ENCODE measurements at places on chromosomes 2 and 18.

DNA sequence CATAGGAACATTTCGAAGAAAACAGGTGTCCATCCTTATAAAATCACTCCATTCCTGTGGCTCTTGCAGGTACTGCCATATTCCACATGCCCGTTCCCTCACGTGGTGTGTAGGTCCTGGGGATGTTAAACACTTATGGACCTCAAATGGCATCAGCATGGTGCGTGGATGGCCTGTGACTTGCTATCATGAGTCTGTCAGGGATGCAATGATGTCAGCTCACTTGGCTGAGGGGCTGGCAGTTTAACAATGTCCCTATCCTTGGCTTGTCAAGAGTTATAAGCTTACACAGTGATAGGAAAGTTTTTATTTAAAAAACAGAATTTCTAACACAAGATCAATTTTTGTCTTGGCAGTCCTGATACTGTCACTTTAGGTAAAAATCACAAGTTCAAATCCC is 28.8 kb downstream of the MAIP1 start:
- DNase-seq = no peak

DNA sequence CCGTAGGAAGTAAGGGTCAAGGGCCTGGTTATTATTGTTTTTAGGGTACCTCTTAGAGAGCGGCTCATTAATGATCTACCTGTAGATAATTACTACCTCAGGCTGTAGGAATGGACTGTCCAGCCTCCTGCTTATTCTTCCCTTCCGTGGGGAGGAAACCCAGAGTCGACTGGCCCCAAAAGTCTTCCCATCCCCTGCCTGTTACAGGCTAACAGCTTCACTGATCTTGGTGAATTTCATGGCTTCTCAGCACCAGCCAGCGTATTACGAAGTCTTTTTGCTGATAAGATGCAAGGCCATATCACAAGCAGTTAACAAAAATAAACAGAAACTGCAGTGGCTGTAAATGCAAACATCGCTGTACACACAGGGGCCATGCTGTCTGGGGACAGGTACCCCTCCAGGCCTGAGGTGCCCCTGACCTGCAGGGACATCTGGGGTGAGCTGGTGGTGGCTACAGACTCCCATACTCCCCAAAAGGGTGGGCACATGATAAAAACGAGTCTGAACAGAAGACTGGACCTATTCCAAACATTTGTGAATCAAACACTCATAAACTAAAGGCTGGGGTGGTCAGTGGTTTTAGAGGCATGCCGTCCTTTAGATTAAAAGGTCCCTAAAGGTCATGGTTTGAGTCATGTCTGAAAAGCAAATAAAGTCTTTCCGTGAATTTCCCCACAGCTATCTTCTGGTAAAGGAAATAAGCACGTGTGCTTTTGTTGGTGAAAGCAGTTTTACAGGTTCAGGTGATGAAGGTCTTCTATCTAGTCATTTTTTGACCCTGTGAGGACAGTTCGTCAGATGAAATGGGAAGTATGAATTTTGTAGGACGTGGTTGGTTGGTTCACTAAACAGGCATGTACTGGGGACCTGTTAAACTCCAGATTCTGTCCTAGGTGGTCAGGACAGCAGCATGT is 36.7 kb downstream of the TTC39C start:
- no peak for DNase-seq

GRCh38 chr2:133732982-133733900 is 165.0 kb upstream of the NCKAP5 start:
- DNase-seq = no peak

- DNase-seq = no peak
Observed at GRCh38 chr2:176574484-176575236, 305.4 kb downstream of the MTX2 start.

GRCh38 chr2:16661936-16662839 is 3.4 kb downstream of the CYRIA start:
- DNase-seq = no peak

GRCh38 chr2:105125920-105126319 is 88.1 kb downstream of the MRPS9 start:
- no peak for DNase-seq

- DNase-seq = no peak
Observed at GRCh38 chr2:231394211-231395141, 1.0 kb upstream of the B3GNT7 start.

DNA sequence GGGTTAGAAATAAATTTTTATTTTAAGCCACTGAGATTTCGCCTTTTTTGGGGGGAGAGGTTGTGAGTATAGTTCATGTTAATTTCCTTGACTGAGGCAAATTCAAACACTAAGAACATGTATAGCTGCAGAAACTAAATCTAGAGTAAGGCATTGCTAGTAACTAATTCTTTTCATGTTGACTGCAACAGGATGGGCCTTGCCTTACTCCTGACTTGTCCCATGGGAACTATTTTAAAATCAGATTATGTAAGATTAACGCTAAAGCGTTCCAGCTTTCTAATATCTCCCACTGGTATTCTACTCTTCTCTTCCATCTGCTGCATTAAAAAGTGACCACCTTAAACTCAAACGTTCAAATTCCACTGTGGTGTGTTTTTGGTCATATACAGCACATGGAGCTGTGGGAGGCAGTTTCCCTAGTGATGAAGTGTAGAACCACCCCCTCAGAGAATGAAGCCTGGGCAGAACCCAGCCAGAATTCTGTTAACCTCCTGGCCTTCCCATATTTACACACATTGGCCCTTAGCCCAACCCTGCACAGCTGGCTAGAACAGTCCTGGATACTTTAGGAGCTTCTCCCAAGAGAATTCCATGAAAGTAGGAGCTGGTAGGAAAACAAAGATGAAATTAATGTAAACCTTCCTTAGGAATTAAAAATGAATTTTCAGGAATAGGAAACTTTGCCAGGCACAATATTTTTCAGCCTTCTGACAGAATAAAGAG is 687.8 kb downstream of the SLC4A3 start:
- no peak for DNase-seq

DNA sequence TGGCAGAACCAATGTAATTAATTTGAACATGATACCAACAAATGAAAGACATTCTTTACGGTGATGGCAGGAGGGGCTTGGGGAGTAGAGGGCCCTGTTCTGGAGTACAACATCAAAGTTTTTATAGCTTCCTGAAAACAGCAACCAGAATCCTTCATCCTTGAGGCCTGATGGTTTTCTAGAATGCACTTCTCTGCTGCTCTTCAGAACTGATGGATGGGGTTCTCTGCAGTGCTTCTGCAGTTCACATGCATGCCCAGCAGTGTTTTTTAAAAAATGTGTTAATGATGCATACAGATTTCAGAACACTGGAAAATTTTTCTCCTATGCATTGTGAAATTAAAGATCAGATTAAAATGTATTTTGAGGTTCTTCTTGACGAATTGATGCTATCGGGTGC is 2.5 kb downstream of the LTBP1 start:
- no peak for DNase-seq

GRCh38 chr18:32910694-32911296 is 138.0 kb upstream of the KLHL14 start:
- no peak for DNase-seq

DNA sequence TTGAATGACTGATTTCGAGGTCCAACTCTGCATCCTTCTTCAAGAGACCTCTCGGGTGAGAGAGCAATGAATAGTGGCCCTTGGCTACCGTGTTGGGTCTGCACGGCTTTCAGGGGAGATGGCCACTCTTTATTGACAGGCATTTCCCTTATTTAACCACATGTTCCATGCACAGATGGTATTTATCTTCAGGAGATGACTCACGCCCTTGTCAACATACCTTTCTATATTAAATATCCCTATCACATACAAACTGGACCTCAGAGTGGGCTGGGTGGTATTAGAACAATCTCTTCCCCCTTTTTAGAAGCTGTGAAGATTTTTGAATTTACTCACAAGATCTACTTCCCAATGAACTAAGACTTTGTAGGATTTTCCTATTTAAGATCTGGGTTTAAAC is 109.6 kb upstream of the CDC42EP3 start:
- no peak for DNase-seq

GRCh38 chr2:134392442-134393074 is 138.7 kb downstream of the MGAT5 start:
- DNase-seq = no peak

GRCh38 chr2:233029321-233029720 is 3.2 kb upstream of the NEU2 start:
- no peak for DNase-seq

- no peak for DNase-seq
Observed at GRCh38 chr18:8635087-8635486, 25.9 kb downstream of the RAB12 start.

DNA sequence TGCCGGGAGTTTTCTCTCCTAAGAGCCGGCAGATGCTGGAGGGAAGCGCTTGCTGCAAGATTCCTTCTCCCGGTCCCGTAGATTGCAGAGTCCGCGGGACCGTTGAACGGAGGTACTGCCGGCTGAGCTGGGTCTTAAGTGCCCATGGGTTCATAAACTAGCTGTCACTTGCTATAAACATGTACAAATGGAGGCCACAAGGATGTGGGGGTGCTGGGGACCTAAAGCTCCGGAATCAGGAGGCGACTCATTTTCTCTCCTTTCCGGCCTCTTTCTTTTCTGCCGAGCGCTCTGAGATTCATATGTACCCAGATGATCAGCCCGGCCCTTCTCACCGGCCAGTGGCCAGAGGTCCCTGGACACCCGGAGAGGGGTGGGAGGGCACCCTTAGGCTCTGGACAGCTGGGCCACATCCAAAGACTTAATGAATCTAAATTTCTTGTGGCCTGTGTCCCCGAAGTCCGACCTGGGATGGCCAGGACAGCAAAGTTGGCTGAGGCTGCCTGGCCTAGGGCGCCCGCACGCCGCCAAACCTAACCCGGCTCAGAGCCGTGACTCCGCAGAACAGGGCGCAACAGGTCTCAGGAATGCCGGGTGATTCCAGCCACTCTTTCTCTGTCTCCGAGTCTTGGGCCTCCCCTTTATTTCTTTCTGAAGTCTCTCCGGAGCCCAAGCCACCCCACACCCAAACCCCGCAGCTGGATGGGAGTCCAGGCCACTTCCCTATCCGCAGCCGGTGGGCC is 2.4 kb upstream of the PAX3 start:
- DNase-seq = no peak

DNA sequence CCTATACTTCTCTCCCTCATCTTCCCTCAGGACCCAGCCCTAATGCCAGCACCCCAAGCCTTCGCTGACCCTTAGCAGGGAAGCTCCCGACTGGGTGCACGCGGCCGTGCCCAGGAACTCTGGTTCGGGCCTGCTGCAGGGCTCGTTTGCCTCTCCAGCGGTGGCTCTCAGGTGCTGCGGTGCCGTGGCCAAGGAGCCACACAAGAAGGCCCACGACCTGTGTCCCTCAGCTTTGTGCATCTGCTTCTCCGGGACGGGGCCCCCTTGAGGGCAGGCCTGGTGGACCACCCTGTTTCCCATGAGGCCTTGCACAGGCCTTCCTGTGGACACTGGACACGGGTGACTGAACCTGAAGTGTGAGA is 17.7 kb downstream of the BOK start:
- no peak for DNase-seq

GRCh38 chr2:120963997-120964705 is 228.5 kb downstream of the GLI2 start:
- DNase-seq = no peak

GRCh38 chr18:50281295-50281971 is at the start of gene MBD1:
TSS of gene MBD1 (minus strand) at chr18:50281523. CDS start at chr18:50279992, 1,531 bp downstream.
- DNase-seq = peak; percentile 94

DNA sequence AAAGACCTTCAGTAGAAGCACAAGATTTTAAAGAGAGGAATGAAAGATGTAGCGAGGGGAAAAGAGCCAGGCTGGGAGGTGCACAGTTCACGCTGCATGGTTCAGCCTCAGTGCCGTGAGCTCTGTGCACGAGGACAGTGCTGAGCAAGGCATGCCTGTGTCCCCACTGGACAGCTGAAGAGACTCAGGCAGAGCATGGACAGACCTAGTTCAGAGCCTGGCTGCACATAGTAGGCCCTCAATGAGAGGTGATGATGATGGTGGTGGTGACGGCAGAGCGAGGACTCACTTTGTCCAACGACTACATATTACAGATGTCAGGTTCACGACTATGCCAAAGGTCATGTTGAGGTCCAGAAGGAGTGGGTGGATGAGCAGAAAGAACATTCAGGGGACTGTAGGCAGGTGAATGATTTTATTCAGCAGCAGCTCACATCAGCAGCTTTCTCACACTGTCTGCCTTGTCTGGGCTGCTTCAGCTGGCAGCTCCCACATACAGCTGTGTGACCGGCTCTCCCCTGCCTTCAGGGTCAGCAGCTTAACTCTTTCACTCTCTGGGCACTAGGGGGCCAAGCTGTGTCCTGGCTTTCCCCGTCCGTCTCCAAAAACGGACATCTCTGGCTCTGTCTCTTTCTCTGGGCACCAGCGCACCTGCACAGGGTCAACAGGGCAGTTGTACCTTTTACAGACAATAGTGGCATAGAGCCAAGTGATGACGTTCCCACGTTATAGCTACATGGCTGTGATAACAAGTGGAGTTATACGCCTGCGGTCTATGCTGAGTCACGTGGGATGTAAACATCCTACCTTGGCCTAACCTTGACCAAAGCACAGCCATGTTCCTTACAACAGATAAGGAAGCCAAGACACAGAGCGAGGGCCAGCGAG is 128.8 kb upstream of the MSH6 start:
- no peak for DNase-seq

GRCh38 chr18:76558881-76559667 is 64.0 kb upstream of the ZNF516 start:
- DNase-seq = no peak

- DNase-seq = no peak
Observed at GRCh38 chr18:10579079-10579867, 53.4 kb downstream of the NAPG start.

All from effector memory CD8-positive, alpha-beta T cell (primary cell).